OCI-LY7 (cell line): ENCODE measurements at places on chromosomes 12 and 14.

DNA sequence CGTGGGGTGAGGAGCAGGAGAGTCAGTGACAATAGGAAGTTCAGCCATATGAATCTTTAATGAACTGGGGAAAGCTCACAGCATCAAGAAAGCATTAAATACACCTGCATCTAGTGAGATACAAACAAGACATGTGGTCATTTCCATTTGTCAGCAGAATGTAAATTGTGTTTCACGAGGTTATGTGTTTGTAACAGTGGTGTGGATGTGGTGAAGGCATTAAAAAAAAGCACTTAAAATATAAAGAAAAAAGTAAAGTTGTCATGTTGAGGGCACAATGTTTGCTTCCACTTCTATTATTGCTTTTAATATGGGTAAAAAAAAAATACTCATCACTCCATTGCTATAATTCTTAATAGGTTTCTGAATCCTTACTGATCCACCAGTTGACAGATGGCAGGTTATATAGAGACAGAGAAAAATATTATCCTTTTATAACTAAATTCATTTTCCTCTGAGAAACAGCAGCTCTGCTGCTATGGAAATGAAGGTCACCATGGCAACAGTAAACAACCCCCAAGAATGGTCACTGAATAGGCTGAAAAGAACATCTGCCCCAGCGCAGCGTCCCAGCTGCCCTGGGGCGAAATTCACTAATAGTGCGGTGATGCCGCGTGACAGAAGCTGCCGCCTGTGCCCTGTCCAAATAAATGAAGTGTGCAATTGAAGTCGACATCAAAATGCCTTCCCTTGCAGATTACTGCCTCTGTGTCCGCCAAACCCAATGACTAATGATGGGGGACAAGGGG is 226.1 kb downstream of the FOXN3 start:
- no peak for DNase-seq

DNA sequence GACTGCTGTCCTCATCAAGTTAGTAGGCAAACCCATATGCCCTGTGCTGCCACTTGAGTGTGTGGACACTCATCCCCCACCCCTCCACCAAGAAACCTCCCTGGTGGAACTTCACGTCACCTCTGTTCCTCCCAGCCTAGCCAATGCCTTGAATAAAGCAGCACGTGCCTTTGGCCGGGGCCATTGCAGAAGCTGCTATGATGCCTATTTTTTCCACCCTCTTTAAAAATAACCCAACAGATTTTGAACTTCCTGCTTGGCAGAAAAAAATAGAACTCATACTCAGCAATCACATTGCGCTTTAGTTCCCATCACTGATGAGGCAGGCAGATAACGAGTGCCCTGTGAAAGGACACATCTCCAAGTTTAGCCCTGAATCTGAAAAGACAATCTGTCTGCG is 23.1 kb upstream of the PWP1 start:
- no peak for DNase-seq

DNA sequence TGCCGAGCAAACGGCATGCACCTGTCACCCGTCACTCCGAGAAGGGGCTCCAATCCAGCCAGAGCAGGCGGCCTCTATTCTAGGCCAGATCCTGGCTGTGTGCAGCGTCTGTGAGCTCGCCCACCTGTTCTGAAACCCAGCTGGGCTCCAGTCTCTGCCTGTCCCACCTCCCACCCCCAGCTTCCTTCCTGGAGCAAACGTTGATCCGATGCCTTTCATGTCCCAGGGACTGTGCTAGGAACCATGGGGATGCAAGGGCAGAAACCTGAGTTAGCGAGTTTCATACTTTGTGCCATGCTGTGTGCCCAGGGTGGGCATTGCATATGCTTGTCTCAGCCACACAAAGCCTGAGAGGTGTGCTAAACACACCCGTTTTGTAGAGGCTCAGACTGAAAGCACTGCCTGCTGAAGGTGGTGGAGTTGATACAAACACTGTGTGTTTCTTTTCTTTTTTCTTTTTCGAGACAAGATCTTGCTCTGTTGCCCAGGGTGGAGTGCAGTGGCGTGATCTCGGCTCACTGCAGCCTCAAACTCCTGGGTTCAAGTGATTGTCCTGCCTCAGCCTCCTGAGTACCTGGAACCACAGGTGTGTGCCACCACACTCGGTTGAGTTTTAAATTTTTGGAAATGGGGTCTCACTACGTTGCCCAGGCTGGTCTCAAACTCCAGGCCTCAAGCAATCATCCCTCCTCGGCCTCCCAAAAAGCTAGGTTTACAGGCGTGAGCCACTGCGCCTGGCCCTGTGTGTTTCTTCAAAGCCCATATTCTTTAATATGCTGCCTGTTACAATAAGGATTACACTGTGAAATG is 84.1 kb upstream of the MED13L start:
- DNase-seq = peak; percentile 53

GRCh38 chr14:92493492-92493891 is 20.1 kb upstream of the RIN3 start:
- no peak for DNase-seq

- DNase-seq = no peak
Observed at GRCh38 chr14:88181072-88181471, 142.0 kb downstream of the KCNK10 start.

GRCh38 chr12:39145175-39145999 is 240.0 kb upstream of the CPNE8 start:
- no peak for DNase-seq

GRCh38 chr12:53071591-53072551 is 7.3 kb downstream of the SPRYD3 start:
- DNase-seq = no peak

DNA sequence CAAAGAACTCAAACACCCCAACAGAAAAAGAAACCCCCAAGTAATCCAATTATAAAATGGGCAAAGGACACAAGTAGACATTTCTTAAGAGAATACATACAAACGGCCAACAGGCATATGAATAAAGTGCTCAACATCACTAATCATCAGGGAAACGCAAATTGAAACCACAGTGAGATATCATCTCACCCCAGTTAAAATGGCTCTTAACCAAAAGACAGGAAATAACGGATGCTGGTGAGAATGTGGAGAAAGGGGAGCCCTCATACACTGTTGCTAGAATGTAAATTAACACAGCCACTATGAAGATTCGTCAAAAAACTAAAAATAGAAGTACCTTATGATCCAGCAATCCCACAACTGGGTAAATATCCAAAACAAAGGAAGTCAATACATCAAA is 52.4 kb downstream of the CLMN start:
- no peak for DNase-seq

DNA sequence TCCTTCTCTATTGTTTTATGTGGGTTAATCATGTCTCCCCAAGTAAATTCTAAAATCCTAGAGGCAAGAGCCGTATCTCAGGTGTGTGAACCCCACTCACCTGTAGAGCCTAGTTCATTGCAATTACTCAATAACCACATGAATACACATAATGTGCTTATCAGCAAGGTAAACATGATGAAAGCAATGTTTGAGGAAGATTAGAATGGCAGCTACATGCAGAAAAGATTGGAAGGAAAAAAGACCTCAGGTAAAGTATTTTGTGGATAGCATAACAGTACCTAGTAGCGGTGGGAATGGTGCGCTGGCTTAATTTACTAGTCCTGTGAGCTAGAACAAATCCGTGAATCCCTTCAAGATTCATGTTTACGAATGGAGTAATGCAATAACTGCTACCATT is 5.3 kb upstream of the KRAS start:
- no peak for DNase-seq

GRCh38 chr14:20332431-20332787 is 670 bp downstream of the CCNB1IP1 start:
- DNase-seq = no peak

DNA sequence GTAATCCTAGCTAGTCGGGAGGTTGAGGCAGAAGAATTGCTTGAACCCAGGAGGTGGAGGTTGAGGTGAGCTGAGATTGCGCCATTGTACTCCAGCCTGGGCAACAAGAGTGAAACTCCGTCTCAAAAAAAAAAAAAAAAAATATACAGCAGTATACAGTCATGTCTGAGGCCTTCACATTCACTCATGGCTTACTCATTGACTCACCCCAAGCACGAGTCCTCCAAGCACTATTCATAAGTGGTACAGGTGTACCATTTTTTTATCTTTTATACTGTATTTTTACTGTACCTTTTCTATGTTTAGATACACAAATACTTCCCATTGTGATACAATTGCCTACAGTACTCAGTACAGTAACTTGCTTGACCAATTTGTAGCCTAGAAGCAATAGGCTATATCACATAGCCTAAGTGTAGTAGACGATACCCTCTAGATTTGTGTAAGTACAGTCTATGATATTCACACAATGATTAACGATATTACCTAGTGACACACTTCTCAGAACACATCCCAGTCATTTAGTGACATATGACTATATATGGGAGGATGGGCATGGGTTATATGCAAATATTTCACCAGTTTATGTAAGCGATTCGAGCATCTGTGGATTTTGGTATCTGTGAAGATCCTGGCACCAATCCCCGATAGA is 12.2 kb downstream of the LLPH start:
- no peak for DNase-seq

DNA sequence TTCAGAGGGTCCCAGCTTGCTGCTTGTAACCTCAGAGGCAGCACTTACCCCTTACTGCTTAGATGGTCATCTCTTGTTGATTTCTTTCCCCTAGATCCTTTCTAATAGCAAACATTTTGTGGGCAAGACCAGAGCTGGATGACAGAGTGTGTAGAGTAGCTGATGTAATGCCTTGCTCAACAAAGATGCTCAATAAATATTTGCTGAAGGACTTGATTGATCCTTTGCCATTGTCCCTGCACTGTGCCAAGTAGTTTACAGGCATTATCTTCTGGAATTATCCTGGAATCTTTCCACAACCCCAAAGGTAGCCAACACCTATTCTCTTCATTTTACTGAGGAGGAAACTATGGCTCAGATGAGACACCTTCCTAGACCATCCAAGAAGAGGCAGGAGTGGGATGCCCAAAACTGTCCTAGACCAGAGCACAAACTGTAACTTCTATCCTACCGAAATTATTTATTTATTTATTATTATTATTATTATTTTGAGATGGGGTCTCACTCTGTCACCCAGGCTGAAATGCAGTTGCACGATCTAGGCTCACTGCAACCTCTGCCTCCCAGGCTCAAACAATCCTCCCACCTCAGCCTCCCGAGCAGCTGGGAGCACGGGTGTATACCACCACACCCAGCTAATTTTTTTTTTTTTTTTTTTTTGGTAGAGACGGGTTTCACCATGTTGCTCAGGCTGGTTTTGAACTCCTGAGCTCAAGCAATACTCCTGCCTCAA is 1.4 kb downstream of the MMAB start:
- DNase-seq = no peak

- no peak for DNase-seq
Observed at GRCh38 chr12:53184828-53185227, 4.1 kb upstream of the CSAD start.

DNA sequence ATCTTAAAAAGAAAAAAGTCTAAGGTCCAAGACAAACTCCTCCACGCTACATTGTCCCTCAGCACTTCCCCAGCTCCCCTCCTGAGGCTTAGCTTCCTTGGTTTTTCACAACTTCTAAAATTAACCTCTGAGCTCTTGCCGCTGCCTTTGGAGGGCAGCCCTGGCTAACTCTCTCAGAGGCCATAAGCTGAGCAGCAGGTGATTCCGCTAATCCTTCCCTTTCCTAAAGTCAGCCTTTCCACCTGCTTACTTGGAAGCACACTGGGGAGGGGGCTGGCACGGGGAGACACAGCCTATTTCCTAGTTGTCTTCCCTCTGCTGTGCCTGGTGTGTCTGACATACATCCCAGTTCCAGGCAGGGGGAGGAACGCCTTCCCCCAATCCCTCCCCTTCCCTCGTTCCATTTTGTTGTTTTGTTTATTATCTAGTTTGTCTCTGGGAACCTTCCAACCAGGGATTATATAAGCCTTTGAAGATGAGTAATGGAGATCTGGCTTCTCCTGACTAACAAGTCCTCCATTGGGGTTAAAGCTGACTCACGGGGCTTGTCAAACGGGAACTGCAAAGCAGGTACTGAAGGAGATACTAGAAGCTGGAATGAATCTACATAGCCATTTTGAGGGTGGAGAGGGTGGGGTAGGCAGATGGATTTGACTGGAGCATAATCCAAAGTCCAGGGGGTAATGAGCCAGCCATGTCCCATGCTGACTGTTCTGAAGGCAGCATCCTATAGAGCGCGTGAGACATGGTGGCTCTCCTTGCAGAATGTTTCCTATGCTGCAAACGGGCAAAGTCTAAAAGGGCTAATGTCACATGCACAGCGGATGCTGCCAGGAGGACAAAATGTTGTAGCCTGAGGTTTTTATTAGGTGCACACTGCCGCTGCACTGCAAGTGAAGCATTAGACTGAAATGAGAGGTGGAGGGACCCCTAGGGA is 230.8 kb downstream of the FOXN3 start:
- DNase-seq = no peak

GRCh38 chr12:100755186-100755585 is 39.4 kb upstream of the ANO4 start:
- DNase-seq = no peak

- no peak for DNase-seq
Observed at GRCh38 chr14:49636866-49637265, 1.8 kb upstream of the DNAAF2 start.

GRCh38 chr14:64715146-64715627 is 11.0 kb downstream of the PLEKHG3 start:
- DNase-seq = no peak

GRCh38 chr14:72810201-72810600 is 83.7 kb downstream of the DPF3 start:
- no peak for DNase-seq

DNA sequence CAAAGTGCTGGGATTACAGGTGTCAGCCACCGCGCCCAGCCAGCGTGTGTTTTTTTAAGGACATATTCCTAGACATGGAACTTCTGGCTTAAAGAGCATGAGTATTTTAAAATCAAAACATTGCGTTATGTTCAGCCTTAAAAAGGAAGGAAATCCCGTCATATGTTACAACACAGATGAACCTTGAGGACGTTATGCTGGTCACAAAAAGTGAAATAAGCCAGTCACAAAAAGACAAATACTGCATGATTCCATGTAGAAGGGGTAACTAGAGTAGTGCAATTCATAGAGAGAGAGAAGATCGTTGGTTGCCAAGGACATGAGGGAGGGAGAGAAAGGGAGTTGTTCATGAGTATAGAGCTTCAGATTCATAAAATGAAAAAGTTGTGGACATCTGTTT is 53.9 kb downstream of the ACACB start:
- DNase-seq = no peak

GRCh38 chr12:49627752-49628360 is 4.5 kb downstream of the PRPF40B start:
- no peak for DNase-seq

DNA sequence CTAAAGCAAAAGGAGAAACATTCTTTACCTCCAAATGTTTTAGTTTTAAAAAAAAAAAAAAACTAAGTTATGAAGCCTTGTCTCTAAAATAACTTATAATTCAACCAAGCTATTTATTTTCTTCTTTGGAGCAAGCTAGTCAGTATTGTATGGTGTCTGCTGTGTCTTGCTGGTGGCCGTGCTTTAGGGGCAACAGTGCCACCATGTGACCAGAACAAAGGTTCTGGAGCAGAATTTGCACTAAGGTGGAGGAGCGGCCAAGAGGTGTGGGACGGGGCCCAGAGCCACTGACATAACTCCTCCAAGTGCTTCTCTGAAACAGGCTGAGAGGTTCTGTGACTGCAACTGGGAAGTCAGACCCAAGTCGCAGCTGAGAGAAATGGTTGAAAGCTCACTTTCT is 4.5 kb downstream of the FICD start:
- DNase-seq = peak; percentile 32
